ENCODE measurements at places on chromosomes 1 and 21.
A peak's percentile ranks its signal among the peaks of the same experiment; 100 is the strongest.

GRCh38 chr1:199453723-199454122 is 573.8 kb upstream of the NR5A2 start:
- no peak for DNase-seq

GRCh38 chr1:4655674-4656532 is 1.5 kb downstream of the AJAP1 start:
- no peak for DNase-seq

DNA sequence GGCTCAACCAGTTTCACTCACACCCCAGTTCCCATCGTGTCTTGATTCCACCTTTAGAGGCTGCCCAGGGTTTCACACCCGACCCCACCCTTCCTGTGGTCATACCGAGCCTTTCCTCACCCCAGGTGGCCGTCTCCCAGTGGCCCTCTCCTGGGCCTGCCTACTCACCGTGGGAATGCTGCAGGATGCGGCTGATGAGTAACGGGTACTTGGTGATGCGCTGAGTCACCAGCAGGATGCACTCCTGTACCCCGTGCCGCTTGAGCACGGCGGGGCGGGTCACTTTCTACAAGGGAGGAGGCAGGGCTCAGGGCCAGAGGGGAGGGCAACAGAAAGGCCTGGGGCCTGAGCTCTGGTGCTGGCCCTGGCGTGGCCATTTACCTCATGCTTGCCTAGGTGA is 16.4 kb downstream of the ARHGEF2 start:
- DNase-seq, result peak; percentile 78

DNA sequence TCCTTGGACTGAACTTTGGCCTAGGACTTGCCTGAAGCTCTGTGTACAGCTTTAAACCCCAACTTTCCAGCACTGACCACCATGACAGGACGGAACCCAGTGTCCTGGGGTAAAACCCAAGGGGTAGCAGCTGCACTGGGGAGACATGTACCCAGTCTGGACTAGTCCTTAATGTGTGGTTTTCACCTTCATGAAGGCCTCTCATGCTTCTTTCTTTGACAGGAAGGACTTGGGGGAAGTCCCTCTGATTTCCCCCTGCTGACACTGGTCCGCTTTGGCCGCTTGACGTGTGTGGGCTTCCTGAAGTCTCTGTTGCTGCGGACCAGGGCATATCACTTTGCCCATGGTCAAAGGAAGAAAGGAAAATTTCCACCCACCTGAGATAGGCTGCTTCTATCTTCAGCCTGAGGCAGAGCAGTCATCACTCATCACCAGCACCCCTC is 66.3 kb upstream of the PRDX6 start:
- no peak for DNase-seq

- no peak for DNase-seq
These were observed 102.0 kb downstream of the IER5 start for GRCh38 chr1:181190364-181191035.

DNA sequence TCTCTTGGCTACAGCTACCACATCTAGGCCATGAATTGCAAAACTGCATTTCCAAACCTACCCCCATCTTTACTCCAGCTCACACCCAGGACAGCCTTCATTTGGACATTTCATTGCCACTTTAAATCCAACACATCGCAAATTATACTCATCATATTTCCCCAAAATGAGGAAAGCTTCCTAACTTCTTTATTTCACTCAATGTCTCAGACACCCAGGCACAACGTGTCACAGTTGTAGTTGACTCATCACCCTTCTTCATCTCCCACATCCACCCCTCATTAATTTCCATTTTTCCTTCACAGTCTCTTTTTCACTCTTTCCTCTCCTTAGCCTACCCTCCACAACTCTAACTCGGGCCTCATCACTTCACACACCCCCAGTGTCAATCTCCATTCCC is 6.7 kb downstream of the OTUD7B start:
- no peak for DNase-seq

DNA sequence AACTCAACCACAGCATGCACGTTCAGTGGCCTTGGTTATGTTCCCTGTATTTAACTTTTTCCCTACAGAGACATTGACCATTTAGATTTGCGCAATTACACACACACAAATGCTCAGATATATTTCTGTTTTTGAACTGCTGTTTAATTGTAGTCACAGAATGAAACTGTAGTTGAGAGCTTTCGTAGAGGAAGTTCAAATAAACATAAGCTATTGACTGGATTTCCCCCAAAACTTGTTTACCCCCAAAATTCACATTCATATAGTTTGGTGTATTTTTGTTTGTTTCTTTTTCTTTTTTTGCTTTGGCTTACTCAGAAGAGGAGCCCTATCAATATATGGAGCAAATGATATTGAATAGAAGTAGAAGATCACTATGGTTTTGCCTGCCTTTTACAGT is 921.0 kb downstream of the ADGRL2 start:
- no peak for DNase-seq

DNA sequence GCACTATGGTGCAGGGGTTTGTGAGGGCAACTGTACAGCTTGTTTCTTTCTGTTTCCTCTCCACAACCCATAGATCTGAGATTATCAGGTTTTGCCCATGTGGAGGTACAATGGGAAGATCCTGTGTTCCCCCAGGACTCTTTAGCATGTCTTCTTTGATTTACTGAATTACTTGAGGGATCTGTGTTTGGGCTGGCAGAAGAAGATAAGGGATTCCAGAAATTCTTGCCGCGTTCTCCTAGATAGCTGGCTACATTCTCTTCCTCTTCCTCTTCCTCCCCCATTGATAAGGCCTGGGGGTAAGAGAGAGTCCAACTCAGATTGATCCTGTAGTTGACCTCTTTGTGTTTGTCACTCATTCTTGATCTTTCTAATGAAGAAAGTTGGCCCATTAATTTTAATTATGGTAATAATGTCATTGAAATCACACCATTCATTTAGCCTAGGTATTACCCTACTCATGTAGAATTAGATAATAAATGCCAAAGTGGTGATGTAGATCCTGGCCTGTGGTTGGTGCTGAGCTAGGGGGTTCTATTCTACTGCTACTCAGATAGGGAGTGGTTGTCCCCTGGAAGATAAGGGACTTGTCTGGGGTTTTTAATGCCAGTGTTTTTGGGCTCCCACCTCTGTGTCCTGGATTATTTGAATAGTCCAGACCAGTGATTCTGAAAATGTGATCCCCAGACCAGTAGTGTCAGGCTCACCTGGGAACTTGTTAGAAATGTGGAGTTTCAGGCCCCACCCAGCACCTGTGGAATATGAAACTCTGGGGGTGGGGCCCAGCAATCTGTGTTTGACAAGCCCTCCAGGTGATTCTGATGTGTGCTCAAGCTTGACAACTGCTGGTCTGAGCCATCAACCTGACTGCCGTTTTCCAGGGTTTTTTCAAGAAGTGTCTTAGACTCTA is 122.2 kb downstream of the NOS1AP start:
- no peak for DNase-seq

- no peak for DNase-seq
These were observed 119.0 kb upstream of the ADGRL2 start for GRCh38 chr1:81681601-81682266.

GRCh38 chr1:227895828-227896685 is 51.7 kb downstream of the WNT9A start:
- no peak for DNase-seq

DNA sequence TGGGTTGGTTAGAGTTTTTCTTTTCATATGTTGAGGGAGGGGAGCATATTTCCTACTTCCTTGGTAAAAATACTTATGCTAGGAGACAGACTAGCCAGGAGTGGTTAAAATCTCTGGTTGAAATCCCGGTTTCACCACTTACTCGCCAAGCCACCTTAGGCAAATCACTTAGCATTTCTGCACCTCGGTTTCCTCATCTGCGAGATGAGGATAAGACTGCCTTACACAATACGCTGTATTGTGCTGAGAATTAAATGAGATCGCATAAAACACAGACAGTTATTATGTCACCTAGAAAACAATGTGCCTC is 1.4 kb downstream of the IFFO2 start:
- no peak for DNase-seq

GRCh38 chr1:246210756-246211155 is 296.3 kb downstream of the SMYD3 start:
- DNase-seq, result no peak

DNA sequence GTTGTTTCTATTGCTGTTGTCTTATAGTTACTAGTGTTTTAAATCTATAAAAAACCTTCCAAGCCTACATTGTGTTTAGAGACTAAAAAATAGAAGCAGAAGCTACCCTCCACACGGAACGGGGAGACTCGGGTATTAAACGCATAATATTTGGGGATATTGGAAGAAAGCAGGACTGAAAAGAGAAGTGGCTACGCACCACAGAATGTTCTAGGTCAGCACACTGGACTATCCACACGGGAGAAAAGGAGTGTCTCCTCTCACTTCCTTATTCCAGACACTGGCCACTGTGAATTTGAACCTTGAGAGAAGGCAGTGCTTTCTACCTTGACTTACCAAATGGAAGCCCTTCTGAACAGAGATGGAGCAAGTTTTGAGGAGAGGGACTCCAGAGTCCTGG is 1.0 kb upstream of the OR10J4 start:
- DNase-seq, result no peak

DNA sequence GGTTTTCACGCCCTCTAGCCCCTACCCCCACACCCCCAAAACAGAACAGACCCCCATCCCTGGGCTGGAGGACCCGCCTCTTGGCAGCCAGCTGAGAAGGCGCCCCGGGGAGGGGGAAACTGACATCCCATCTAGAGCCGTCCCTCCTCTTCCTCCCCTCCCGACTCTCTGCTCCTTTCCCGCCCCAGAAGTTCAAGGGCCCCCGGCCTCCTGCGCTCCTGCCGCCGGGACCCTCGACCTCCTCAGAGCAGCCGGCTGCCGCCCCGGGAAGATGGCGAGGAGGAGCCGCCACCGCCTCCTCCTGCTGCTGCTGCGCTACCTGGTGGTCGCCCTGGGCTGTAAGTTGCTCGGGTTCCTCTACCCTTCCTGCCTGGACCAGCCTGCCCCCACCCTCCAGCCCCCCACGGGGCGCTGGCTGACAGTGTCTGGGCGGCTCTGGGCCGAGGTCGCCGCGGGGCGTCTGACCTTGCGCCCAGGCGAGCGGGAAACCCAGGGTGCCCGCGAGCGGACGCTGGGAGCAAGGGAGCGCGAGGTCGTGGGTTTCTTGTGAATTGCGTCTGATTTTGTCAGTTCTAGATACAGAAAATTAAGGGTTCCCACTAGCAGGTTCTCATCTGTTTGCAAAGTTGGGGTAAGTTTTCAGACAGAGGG is 618 bp downstream of the JAM2 start:
- no peak for DNase-seq

GRCh38 chr1:78511334-78511733 is 20.6 kb downstream of the PTGFR start:
- no peak for DNase-seq

- DNase-seq, result no peak
These were observed 71.0 kb downstream of the LMO4 start for GRCh38 chr1:87399701-87400100.

DNA sequence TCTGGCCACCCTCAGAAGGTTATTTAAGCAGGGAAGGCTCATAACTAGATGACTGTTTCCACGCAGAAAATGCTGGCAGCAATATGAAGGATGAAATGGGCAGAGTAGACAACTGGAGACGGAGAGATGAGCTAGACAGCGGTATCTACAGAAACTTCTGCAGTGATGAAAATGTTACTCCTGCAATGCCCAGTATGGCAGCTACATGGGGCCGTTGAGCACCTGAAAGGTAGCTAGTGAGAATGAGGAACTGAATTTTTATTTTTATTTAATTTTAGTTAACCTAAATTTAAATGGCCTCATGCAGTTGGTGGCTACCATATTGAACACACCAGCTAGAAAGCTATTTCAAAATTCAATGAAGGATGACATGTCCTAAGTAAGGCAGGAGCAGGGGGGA is 27.3 kb downstream of the SIPA1L2 start:
- no peak for DNase-seq

DNA sequence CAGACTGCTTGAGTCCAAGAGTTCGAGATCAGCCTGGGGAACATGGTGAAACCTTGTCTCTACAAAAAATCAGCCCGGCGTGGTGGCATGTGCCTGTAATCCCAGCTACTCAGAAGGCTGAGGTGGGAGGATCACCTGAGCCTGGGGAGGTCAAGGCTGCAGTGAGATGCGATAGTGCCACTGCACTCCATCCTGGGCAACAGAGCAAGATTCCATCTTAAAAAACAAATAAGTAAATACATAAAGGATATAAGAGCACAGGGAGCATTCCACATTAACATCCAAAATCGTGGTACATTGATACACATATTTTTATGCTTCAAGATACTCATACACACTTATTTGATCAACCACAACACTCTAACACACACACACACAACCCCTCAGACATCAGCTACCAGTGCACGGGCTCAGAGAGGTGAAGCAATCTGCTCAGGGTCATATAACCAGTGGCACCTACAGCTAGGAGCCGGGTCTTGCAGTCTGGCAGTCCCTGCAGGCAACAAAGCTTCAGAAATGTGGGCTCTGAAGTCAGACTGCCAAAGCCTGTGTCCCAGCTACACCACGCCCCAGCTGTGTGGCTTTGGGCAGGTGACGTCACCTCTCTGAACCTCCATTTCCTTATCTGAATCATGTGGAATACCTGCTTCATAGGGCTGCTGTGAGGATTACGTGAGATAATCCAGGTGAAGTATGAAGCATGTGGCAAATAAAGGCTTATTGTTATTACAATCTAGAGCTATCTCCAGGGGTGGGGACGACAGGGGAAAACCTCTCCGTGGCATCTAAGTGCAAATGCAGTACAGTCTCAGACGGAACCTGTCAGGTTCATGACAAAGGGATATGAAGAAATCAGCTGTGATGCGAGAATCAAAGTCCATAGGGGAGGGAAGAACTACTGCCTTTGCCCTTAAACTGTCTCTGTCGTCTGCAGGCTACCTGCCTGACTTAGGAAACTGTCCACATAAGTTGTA is 4.8 kb upstream of the CRYBG2 start:
- DNase-seq, result no peak

GRCh38 chr1:14817223-14818170 is 219.0 kb downstream of the KAZN start:
- no peak for DNase-seq

GRCh38 chr1:165060285-165060793 is 296.2 kb downstream of the LMX1A start:
- no peak for DNase-seq

GRCh38 chr1:1000357-1001056 is 610 bp upstream of the HES4 start:
- peak; percentile 56 for DNase-seq

- DNase-seq, result no peak
These were observed 3.4 kb downstream of the RUNX1 start for GRCh38 chr21:35045542-35046262.

- DNase-seq, result no peak
These were observed 66.3 kb downstream of the SIM2 start for GRCh38 chr21:36765229-36765628.

DNA sequence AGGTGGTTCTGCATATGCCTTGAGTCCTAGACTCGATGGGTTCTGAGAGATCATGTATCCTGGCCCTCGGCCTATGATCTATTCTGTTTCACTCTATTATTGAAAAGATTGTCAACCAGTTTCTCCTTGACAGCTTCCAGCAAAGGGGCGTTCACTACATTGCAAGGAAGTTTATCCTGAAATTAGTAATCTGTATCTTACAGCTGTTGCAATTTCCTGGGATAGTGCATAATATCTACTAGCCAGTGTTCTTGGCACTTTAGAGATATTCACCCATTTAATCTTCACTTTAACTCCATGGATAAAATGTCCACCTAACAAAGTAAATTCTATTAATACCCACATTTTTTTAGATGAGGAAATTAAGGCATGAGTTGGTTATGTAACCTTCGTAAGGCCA is 203.6 kb downstream of the TGFB2 start:
- no peak for DNase-seq

Measured in AG04450 (cell line).